ENCODE measurements at places on chromosomes 1 and 21.

DNA sequence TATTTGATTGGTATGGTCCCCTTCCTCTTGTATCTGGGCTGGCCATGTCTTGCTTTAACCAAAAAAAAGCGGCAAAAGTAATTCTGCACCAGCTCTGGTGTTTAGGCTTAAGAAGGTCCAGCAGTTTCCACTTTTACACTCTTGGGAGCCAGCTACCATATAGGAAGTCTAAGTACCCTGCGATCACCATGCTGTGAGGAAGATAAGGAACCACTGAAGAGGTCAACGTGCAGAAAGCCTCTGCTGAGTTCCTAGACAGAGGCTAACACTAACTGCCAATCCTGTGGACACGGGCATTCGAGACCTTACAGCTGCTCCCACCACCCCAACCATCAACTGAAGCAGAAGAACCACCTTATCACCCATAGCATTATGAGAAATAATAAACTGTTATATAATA lies 331.4 kb downstream of the VAV3 start:
- DNase-seq, result no peak

GRCh38 chr1:147039916-147040315 lies 101.8 kb downstream of the NBPF12 start:
- DNase-seq, result no peak

GRCh38 chr1:33349778-33350610 lies 29.1 kb upstream of the A3GALT2 start:
- DNase-seq, result peak; percentile 78

DNA sequence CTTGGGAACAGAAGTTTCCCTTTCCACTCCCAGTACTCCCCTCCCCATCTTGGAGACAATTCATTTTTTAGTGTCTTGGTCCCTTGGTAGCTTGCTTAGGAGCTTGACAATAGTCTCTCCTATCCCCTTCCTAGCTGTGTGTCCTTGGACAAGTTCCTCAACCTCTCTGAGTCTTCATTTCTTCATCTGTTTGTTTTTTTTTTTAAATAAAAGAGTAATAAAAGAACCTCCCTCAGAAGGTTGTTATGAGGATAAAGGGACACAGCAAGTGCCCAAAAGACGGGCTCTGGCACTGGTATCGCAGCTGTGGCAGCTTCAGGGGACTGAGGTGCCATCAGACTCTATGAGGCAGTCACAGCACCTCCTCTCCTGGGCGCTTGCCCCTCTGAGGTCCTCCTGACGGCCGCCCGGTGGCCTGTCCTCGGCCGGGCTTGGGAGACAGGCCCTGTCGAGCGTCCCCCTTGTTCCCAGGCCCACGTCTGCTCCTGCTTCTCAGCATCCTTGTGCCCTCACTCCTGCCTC lies 689.2 kb downstream of the MATN1 start:
- no peak for DNase-seq

DNA sequence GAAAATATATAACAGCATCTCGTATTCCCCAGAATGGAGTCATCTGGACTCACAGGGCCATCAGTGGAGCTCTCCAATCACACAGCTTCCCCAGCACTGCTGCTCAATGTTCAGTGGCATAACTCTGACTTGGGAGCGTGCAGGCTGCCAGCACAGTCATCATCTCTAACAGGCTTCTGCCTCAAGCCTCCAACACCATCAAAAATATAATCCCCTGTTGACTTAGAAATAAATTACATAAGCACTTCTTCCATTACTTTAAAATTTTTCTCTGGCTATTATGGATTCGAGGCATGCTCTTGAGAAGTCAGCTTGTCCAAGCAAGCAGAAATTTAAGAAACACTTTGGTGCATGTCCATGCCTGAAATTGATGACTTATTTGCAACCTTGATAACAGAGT lies 6.2 kb downstream of the DUSP23 start:
- DNase-seq, result no peak

DNA sequence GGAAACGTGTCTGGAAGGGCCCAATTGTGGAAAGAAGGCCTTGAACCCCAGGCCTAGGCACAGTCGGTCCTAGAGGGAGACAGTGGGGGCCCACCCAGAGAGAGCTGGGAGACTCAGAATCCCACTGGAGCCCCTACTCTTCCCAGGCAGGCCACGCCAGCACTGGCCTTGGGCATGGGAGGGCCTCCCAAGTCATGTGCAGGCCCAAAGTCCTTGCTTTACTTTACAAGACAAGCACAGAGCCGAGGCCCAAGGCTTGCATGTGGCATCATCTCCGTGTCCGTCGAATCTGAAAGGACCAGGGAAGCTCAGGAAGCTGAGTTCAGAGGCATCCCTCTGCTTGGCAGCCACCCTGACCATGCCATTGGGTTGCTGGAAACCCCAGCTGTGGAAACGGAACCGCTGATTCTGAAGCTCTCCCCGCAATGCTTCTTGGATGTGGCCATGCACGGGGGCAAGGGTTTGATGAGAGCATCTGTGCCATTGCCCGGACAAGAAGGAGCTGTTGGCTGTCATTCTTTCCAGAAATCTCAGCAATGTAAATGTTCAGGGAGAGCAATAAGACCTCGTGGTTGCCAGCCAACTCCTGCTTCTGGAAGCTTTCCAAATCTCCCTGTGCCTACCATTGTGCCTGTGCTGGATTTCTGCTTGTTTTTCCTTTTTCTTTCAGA lies 32.8 kb downstream of the ABCG1 start:
- DNase-seq, result no peak

GRCh38 chr1:7839526-7839925 lies 13.3 kb downstream of the UTS2 start:
- DNase-seq, result no peak

GRCh38 chr21:33884376-33885171 lies 31.0 kb downstream of the ATP5PO start:
- DNase-seq, result no peak

- DNase-seq, result no peak
These were observed 44.8 kb downstream of the DHRS3 start for GRCh38 chr1:12573015-12573825.

GRCh38 chr1:14055442-14056223 lies 355.6 kb downstream of the PRDM2 start:
- no peak for DNase-seq

GRCh38 chr21:16215663-16216183 lies 485.9 kb downstream of the USP25 start:
- no peak for DNase-seq

GRCh38 chr1:72281637-72282270 lies 585 bp downstream of the NEGR1 start:
- no peak for DNase-seq

DNA sequence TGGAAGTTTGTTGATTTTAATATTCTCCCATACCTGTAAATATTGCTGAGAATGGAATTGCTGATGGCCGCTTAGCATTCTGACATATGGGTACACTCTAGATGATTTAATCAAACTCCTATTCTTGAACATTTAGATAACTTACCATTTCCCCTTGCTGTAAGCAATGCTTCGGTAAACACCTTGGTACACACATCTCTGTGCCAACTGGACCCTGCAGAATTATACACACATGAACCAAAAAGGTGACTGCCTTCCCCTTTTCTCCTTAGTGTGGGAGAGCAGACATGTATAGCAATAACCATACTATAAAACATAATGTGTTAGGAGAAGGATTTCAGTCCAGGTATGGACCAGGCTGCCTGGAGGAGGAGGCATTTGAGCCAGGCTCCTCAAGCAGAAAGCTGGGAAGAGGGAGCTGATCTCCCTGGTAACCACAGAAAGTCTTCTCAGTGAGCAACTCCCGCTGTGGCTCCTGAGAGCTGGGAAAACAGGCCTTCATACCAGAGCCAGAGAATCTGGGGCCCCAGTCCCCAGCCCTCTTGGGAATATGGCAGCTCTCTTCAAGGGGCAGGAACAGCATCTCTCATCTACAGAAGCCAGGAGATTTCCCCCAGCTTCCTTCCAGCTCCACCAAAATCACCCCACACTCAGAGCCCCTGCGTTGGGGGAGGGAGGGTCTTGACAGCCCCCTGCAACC lies 33.9 kb upstream of the CSF1 start:
- DNase-seq, result no peak

- DNase-seq, result no peak
These were observed 77.0 kb upstream of the IFFO2 start for GRCh38 chr1:19033515-19033839.

- DNase-seq, result no peak
These were observed 51.1 kb upstream of the IL12RB2 start for GRCh38 chr1:67256291-67257172.

- DNase-seq, result peak; percentile 84
These were observed at the start of gene THEMIS2 for GRCh38 chr1:27872059-27872801. Gene THEMIS2, plus strand, starts transcription at chr1:27872544. Its CDS starts 28 bp downstream, at chr1:27872572.

DNA sequence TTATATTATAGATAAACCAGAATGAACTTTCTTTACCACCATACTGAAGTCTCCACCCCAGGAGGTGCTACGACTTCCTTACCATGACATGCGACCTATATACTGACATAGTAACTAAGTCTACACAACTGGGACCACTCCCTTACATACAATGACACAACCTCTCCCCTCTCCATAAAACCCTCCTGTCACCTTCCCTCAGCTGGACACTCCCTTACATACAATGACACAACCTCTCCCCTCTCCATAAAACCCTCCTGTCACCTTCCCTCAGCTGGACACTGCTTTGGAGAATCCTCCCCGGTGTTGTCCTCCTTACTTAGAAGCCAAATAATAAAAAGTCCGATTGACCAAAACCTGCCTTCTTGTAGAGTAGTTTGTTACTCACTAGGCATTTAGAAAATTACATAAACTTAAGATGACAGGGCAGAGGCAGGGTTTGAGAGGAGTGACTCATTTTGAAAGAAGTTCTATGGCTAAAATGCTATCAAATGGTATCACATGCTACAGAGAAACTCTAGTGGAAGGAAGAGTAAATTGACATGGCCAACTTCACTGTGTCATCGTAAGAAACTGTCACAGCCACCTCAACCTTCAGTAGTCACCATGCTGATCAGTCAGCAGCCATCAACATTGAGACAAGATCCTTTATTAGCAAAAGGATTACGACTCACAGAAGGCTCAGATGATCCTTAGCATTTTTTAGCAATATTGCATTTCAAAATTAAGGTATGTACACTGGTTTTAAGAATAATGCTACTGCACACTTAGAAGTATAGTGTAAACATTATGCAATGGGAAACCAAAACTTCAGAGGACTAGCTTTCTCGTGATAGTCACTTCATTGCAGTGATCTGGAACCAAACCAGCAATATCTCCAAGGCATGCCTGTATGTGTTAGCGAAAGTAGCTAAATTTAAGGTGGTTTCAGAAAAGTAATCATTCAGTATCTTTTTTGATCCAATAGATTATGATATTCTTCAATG lies 56.4 kb downstream of the AHCTF1 start:
- DNase-seq, result no peak

DNA sequence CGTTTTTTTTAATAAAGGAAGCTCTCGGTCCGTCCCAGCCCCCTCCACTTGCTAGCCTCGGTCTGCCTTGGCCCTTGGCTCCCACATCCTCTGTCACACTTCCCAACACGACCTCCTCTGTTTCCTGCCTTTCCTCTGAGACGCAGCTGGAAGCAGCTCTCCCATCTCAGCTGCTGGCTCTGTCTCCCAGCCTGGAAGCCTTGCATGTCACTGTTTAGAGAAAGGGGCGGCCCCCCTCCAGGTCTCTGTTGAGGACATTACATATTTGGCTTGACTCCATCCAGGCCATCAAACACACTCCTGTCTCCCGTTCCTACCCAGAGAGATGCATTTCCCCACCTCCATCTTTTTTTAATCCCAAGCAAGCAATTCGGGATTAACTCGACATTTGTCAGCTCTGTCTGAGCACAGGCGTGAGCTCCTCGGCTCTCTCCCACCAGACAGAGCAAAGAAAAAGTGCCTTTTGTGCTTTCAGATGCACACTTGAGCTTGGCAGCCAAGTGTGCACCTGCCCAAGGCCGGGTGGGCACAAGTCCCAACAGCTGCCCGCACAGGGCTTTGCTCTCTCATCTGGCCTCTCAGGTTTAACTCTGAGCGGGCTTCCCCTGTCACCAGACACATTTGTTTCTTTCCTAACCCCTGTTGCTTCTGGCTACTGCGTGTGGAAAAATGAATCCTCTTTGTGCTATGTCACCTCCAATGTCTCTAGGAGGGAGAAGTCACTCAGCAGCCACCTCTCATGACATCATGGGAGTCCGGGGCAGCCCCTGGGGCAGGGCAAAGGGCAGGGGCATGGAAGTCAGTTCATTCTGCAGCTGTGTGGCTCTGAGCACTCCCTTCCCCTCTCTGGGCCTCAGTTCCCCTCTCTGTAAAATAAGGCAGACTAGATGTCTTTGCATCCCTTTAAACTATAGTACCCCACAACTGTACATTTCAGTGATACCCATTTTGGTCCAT lies 108.3 kb downstream of the KCND3 start:
- no peak for DNase-seq

DNA sequence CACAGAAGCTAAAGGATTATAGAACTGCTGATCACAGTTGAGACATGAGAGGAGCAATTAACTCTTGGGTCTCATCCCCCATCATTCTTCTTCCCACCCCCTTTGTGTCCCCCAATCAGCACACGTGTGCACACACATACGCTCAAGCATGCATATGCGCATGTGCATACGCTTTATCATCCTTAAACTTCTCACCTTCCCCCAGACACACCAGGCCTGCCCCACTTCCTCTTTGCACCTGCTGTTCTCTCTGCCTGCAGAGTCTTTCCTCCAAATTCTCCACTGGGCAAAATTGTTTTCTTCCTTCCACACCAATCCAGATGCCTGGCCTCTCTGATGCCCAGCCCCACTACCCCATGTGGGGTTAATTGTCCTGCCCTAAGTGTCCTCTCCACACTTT lies 13.0 kb upstream of the KCND3 start:
- DNase-seq, result no peak

DNA sequence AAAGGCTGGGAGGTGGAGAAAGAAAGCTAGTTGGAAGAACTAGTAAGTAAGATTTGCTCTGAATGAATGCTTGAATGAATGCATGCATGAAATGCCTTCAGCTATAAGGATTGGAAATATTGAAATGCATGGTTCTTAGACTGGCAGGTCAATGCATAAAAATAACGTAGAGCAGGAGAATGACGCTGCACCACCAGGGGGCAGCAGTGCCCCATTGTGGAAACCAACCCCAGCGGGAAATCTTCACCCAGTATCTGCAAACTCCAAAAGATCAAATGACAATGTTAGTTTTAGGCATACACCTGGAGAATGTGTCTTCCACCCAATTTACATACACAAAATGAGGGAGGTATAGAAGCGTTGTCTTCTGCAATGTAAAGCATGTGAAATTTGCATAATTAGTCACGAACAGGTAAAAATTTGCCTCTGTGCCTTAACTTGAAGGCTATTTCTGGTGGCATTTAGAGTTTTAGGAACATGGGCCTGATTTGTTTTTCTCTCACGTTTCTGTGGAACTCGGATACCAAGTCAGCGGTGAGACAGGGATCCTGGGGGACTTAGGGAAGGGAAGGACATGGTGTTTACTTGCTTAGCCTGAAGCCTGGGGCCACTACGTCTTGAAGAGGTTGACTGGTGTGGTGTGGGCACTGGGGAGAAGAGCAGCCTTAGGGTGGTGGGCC lies 78.6 kb downstream of the HHAT start:
- peak; percentile 74 for DNase-seq

GRCh38 chr1:28170001-28170596 lies 6.4 kb downstream of the PTAFR start:
- no peak for DNase-seq
